NCI-H526 (cell line): ENCODE measurements at places on chromosomes 13 and 19.

GRCh38 chr19:1811942-1812425 lies at the start of gene ATP8B3:
TSS of gene ATP8B3 (minus strand) at chr19:1812276. CDS start at chr19:1811736, 540 bp downstream.
- no peak for DNase-seq

GRCh38 chr19:42282819-42283187 lies 13.8 kb downstream of the CIC start:
- DNase-seq: no peak

DNA sequence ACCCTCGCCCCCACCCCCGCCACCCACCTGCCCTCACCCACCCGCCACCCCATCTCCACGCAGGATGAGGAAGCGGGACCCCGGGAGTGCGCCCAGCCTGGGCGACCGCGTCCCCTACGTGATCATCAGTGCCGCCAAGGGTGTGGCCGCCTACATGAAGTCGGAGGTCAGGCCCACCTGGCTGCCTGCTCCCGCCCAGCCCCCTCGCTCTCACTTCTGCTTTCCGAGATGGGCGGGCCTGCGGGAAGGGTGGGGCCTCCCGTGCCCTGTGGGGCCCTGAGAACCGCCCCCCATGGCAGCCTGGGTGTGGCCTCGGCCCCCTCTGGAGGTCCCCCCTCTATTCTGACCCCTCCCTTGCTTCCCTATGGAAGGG lies 3.1 kb upstream of the SPIB start:
- no peak for DNase-seq

GRCh38 chr13:65631078-65631477 lies 1599.1 kb downstream of the PCDH9 start:
- DNase-seq: no peak

- DNase-seq: peak; percentile 55
Measured at GRCh38 chr13:73417012-73417615, 358.3 kb downstream of the KLF5 start.

DNA sequence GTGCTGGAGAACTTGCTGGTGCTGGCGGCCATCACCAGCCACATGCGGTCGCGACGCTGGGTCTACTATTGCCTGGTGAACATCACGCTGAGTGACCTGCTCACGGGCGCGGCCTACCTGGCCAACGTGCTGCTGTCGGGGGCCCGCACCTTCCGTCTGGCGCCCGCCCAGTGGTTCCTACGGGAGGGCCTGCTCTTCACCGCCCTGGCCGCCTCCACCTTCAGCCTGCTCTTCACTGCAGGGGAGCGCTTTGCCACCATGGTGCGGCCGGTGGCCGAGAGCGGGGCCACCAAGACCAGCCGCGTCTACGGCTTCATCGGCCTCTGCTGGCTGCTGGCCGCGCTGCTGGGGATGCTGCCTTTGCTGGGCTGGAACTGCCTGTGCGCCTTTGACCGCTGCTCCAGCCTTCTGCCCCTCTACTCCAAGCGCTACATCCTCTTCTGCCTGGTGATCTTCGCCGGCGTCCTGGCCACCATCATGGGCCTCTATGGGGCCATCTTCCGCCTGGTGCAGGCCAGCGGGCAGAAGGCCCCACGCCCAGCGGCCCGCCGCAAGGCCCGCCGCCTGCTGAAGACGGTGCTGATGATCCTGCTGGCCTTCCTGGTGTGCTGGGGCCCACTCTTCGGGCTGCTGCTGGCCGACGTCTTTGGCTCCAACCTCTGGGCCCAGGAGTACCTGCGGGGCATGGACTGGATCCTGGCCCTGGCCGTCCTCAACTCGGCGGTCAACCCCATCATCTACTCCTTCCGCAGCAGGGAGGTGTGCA lies 587 bp downstream of the S1PR4 start:
- DNase-seq: no peak
